OCI-LY7 (cell line): ENCODE measurements at places on chromosomes 2 and 18.

DNA sequence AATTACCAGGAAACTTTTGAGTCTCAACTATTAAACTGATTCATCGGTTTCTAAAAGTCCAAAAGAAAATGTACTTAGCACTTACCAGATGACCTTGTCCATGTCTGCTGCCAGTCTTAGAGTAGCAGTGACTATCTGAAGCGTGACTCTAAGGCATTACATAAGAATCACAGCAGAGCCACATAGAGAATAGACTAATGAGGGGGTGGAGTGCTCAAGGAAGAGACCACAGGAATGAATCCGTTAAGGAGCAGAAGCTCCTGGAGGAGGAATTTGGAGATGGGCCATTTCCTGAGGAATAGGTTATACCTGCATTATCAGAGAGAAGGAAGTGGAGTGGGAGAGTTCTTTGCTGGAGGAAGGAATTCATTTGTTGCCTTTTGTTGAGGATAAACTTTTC, 116.0 kb downstream of the MAP3K20 start:
- DNase-seq: no peak

- DNase-seq: no peak
These were observed 112.2 kb downstream of the VAPA start for GRCh38 chr18:10025711-10026670.

GRCh38 chr2:47072018-47072691, 83.0 kb downstream of the STPG4 start:
- DNase-seq: no peak

GRCh38 chr2:157782057-157782845, 93.9 kb downstream of the ACVR1 start:
- DNase-seq: no peak

DNA sequence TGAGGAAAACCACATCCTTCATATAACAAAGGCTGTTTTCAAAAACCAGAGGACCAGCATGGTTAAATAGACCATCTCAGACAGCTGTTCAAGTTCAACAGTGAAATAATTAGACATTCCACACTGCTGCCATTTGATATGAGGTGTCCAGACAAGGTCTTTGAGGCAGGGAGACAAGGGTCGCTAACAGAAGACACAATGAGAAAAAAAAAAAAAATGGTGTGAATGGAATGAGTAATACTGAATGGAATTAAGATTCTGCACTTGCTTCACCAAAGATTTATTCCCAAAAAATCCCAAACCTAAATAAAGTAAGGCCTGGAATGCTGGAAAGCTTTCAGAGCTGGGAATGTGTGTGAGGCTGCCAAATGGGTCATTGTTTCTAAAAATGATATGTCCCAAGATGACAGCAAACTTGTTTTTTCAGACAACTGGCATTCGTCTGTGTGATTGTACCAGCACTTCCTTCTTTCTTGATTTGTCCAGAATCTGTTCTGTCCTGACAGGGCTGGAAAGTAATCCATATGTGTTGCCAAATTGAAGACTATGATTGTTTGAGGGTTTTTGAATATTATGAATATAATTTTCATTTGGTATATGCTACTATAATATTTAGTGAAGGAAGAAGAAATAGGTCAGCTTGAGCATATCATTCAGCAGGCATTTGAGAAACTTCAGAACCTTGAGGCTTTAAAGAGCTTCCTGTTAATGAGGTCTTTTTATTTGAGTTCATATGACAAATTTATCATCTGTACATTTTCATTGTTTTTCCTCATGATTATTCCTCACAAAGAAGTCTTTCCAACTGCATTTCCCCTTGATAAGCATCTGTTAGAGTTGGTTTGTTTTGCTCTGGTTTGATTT, 85.2 kb upstream of the ITGA4 start:
- peak; percentile 21 for DNase-seq

DNA sequence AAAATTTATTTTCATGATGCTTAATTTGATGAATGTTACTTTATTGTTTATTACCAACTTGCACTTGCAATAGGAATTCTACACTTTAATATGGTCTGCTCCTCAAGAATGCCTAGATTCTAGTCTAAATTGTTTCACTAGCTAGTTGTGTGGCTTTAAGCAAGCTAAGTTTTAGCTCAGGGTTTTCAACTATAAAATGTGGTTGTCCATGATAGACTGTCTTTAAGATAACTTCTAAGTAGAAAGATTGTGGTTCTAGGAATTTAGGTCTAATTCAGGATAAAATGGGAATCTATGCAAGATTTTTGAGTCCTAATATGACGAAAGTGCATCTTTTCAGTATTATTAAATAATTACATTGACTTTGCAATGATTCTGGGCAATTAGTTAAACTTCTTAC, 294.0 kb downstream of the PLCL1 start:
- DNase-seq: no peak

DNA sequence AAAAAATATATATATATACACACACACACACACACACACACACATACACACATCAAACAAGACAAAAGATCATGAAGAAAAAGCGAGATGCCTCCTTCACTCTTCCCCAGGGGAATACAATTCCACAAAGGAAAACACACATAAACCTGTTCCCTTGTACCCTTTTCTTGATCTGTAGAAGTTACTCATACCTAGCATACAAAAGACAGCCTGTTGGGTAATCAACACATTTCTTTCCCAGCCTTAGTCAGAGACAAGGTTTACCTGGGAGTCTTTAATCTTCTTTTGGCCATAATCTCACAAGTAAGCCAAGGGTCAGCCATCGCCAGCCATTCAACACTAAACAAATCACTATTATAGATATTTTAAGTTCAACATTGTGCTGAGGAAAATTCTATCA, 407.0 kb downstream of the SUCLG1 start:
- no peak for DNase-seq

GRCh38 chr2:131033786-131034121, 59.5 kb downstream of the FAM168B start:
- no peak for DNase-seq

GRCh38 chr2:232026910-232027309, 65.4 kb downstream of the DIS3L2 start:
- no peak for DNase-seq

- DNase-seq: no peak
These were observed 165.0 kb downstream of the ANTXR1 start for GRCh38 chr2:69177785-69178636.

DNA sequence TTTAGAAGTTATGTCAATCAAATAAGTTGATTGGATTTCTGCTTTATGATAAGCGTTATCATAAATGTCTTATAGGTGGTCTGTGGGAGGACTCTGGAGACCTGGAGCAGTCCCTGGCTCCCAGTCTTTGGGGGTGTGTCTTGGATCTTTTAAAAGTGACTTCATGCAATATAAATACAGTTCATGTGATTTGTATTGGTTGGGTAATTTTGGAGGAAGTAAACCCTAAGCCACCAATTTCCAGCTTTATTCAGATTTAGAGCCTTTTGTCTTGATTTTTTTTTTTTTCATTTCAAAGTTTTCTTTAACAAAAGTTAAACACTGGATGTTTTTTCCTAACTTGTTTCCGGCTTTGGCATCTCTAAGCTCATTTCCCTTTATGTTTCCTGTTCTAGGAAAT, 68.8 kb downstream of the MAP4K4 start:
- no peak for DNase-seq

GRCh38 chr2:18610090-18610489, 20.7 kb upstream of the NT5C1B start:
- no peak for DNase-seq

GRCh38 chr2:47008381-47009252, 93.0 kb upstream of the MCFD2 start:
- no peak for DNase-seq
